ENCODE measurements at places on chromosomes 5 and 9.
A peak's percentile ranks its signal among the peaks of the same experiment; 100 is the strongest.

DNA sequence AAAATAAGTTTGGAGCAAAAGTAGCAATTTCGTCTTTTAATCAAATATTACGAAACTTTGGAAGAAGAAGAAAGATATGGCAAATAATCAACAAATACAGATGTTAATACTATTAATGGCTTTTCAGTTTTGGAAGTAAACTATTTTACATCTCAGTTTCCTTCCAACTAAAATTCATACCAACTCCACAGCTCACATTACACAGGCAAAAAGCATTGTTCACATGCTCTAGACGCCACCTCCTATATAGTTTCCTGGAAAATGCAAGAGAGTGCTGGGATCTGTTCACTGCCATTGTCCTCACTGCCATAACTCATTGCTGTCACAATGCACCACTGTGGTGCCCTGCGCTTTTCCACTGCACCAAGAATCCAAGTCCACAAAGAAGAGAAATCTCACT is 149.0 kb upstream of the FTMT start:
- DNase-seq = no peak

DNA sequence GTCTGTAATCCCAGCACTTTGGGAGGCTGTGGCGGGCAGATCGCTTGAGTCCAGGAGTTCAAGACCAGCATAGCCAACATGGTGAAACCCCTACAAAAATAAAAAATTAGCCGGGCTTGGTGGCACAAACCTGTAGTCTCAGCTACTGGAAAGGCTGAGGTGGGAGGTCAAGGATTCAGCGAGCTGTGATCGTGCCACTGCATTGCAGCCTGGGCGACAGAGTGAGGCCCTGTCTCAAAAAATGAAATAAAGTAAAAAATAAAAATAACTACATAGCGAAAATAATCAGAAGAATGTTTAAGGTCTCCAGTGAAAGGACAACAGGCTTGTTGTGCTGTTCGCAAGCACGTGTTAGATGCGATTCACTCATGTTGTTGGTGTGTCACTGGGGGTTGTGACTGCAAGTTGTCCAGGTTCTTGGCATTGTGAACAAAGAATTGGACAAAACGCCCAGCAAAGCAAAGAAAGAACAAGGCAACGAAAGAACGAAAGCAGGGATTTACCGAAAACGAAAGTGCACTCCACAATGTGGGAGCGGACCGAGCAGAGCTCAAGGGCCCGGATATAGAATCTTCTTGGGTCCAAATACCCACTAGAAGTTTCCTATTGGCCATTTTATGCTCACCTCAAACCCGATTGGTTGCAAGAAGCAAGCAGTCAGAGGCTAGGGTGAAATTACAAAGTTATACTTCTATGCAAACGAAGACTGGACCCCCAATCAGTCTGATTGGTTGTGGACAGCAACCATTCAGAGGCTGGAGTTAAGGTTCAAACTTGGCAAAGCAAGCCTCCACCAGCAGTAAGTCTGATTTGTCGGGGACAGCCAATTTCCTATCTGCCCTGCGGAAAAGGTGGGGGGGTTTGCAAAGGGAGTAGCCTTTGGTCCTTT is 844 bp upstream of the MCCC2 start:
- no peak for DNase-seq

DNA sequence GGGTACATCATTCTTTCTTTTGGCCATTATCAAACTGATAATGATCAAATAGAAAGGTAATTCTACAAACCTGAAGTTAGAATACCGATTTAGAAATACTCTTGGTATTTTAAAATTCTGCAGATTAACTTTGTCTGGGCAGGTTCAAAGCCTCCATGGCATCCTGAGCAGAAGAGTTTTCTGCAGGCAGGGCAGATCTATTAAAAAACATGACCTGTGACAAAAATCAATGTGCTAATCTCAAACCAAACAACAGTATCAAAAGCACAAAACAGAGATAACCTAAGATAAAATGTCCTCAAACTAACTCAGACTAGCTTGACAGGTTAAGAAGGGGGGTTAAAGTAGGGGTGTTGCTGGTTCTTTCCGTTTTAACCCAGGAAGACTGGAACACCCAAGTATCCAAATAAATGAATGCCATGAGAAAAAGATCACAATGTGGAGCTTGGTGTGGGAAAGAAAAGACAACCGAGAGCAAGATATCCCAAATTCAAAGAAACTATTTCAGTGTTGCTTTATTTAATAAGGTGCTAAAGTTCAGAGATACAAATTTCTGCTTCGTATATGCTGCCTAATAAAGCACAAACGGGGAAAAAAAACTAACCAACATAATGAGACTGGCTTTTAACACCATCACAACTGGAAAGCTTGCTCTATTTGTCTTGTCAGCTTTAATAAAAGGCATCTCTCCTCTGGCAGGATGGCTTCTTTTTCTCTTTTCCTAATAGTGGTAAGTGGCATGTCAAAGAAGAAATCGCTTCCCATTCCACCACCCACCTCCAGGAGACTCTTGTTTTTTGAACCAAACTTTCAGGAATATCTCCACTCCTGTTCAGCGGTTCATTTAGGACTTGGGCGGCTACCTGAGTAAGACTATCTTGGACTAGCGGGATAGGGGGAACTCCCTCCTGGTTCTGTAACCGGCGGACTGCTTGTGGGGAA is 2.3 kb downstream of the EFNA5 start:
- no peak for DNase-seq

DNA sequence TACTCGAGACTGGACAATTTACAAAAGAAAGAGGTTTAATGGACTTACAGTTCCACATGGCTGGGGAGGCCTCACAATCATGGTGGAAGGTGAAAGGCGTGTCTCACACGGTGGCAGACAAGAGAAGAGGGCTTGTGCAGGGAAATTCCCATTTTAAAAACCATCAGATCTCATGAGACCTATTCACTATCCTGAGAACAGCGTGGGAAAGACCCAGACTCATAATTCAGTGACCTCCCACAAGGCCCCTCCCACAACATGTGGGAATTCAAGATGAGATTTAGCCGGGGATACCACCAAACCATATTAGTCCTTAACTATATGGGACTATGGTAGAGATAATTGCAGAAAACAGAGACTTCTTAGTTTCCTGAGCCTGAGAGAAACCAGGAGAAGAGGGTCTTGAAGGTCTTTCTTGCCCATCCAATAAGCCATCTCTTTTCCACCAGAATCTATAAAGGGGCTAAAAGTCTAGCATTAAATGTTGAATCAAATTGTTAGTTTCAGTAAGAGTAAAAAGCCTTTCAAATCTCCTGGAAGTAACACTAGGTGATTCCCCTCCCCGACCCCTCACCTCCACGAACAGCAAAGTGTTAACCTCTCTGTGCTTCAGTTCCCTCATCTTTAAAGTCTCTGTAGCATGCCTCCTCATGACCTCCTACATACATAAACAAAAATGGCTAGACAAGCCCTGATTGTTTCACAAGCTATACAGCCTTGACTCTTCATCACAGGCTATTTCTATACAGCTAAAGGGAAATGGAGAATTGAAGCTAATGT is 259.1 kb downstream of the TMEM167A start:
- DNase-seq = peak; percentile 20

DNA sequence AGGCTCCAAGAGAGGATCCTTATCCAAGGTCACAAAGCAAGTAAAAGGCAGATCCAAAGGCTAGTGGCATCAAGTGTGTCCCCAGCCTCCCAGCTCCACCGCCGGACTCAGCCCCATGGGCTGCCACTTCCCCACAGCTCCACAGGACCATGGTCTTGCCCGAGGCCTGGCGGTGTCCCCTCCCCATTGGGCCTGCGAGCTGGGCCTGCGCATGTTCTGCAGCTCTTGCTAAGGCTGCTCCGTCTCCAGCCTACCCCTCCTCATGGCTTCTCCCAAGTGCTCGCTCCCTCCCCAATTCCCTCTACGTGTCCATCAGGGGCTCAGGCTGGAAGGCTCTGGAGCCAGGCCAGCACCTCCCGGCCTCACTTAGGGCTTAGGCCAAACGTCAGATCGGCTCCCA is 29.4 kb downstream of the DBH start:
- DNase-seq = no peak

DNA sequence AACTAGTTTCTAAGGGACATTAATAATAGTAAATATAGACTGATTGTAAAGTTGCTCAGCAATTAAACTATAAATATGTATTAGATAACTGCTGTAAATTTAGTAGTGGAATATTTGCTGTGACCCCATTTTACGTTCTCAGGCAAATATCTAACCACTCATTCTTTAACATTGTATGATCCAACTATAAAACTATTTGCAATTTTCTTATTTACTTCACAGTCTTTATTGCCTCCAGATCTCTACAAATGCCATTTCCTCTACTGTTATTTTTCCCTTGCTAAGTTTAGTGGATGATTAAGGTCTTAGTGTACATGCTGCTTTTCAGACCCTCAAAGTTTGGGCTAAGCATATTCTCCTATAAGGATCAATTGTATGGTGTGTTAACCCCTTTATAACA is 526.2 kb upstream of the ST8SIA4 start:
- no peak for DNase-seq

DNA sequence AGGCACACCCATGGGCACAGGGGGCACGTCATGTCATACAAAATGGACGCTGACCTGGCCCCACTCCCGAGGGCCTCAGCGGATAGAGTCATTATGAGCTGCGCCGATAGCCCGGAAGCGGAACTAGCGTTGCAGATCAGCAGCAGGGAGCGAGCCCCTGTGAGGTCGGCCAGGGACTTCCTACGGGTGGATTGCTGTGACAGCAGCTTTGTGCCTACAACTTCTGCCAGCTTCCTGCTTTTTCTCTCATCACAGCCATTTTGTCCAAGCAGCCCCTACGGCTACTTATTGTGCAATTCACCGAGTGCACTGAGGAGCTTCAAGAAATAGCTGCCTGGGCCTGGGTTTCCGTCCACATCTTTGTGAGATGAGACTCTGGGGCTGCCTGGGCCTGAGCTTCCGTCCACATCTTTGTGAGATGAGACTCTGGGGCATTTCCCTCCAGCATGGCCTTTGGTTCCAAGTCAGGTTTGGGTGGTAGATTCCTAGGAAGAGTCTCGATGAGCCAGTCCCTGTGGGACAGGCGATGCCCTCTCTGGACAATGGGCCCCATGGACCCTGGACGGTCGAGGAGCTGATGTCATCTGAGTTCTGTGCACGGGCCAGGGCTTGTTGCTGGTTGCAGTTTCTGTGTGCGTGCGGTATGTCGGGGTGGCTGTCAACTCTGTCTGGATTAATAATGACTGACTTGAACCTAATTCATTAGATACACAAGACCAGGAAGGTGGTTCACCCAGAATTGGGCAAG is 67.0 kb upstream of the GNE start:
- no peak for DNase-seq

DNA sequence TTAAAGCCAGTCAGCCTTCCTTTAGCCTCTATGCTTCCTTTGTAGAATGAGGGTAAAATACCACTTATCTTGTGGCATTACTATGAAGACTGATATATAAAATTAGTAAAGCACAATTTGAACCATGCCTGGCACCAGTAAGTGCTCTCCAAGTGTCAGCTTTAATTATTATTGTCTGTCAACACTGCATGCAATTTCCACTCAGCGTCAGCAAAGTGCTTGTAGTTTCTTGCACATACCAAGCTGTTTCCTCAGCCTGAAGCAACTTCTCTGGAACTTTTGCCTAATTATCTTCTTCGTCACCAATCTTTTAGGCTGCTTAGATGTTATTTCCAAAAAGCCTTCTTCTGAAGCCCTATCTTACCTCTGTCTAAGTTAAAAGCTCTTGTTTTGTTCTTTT is 177.3 kb downstream of the CDC42SE2 start:
- DNase-seq = no peak

GRCh38 chr9:93591301-93592007 is 15.1 kb downstream of the PHF2 start:
- no peak for DNase-seq
